ENCODE measurements at places on chromosomes 3 and 15.

DNA sequence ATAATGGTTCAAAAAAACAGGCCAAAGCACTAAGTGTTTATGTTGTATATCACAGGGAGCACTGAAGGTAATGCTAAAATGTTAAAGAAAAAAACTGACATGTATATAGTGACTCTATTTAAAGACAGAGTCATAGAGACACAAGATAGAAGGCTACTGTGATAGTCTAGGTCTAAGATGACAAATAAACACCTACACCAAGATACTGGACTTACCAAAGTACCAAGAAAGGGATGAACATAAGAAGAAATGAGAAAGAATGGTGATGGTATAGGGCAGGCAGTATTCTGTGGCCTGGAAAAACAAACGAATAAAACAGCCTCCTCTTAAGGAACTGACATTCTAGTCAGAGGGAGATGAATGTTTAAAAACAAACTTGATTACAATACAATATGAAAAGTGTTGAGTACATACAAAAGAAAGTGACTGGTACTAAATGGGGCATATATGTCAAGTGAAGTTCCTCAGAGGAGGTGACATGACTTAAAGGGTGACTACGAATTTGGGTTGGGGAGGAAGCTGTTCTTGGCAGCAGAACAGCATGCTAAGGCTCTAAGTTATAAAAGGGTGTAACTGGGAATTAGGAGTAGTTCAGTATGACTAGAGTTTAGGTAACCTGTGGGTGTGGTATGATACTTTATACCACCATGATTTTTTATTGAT, 5.9 kb downstream of the ABHD10 start:
- DNase-seq = no peak

- DNase-seq = no peak
Observed at GRCh38 chr3:177833332-177833731, 636.0 kb upstream of the TBL1XR1 start.

- no peak for DNase-seq
Observed at GRCh38 chr15:90599644-90600043, 69.9 kb downstream of the CRTC3 start.

DNA sequence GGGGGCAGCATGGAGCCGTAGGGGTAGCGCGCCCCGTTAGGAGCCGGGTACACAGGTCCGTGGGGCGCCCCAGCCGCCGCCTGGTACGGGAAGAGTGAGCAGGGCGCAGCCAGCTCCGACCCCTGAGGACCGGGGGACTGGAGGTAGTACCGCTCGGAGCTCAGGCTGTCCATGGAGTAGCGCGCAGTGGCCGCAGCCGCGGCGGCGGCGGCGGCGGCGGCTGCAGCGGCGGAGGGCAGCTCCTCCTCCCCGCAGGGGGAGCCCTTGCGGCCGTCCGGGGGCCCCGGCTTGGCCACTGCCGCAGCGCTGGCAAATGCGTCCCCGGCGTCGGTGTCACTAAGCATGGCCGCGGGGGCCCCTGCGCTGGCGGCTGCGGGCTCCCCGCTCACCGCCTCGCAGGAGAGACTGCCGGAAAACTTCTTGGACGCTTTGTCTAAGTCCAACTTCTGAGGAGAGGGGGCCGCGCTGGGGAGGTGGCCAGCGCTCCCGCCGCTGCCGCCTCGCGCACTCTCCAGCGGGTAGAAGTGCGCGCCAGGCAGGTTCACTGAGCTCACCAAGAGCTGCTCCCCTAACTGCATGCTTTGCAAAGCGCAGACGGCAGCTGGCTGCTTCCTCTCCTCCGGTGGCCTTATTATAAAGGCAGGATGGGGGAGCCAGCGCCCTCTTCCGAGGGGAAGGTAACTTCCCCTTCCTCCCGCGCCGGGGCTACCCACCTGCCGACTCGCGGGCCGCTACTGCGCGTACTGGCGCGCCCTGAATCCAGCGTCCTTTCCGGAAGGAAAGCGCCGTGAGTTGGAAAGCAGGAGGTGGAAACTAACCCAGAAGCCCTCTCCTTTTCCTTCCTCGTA, at the start of gene EOMES:
TSS of gene EOMES (minus strand) at position 607 of the 848 bp plus-strand sequence. CDS start at position 578, 29 bp downstream.
- peak; percentile 60 for DNase-seq

- no peak for DNase-seq
Observed at GRCh38 chr3:174347474-174348138, 511.5 kb upstream of the NAALADL2 start.

All from cardiac fibroblast (primary cell).